HT-29 (cell line): ENCODE measurements at places on chromosomes 5 and 9. TPM values are rescaled to one million over a fixed set of nuclear protein-coding genes. Genes with fewer than 3 reads are reported as not detected.

DNA sequence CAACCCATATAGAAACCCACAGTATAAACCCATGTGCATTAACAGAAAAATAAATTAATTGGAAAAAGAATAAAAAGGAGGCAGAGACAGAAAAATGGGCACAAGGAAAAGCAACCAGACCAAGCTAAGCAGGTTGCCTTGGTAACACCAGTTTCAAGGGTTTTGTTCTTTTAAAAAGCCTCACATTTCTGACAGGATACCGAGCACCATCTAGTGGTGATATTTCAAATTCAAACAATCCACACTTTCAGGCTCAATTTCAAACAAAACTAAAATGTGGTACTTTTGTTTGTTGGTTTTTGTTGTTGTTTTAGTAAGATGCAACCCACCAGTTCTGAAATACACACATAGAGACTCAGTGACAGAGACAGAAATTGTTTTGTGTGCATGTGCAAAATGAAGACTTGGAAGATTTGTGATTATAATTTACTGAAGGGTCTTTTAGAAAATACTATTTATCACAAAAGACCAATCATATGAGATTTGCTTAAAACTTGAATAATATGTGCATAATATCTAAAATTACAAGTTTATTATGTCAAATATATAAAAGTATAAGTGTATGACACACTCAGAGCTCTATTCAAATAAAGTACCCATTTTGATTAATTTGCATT is 318.2 kb downstream of the SLCO4C1 start:
- peak; percentile 45 for DNase-seq

GRCh38 chr5:96721351-96721977 is 59.3 kb downstream of the CAST start:
- DNase-seq = no peak

LCN1 gene
- total RNA-seq = not detected in 2 replicates

- DNase-seq = no peak
Measured at GRCh38 chr5:158436271-158437065, 577.5 kb upstream of the CLINT1 start.

DNA sequence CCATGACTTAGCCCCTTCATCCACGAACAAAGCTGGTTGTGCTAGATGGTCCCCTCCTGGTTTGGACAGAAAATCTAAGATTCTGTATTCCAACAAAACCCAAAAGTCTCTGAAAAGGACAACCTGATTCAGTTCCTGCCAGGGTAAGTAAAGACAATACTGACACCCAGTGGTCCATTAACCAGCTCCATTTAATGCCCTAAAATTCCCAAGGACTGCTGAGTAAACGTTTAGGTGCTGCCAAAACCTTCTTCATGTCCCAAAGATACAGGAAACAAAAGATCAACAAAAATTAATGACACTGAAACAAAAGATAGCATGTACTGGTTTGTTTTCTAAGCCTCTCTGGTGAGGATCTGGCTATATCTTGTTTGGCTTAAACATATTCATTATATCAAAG is 25.3 kb upstream of the PPP1R2B start:
- DNase-seq = peak; percentile 30
